ENCODE measurements at places on chromosomes 12 and 14.

GRCh38 chr12:5865397-5865796, 79.7 kb downstream of the ANO2 start:
- no peak for DNase-seq

GRCh38 chr12:45426294-45426693, 210.4 kb downstream of the ANO6 start:
- no peak for DNase-seq

GRCh38 chr14:84036840-84037239, 1493.1 kb upstream of the FLRT2 start:
- DNase-seq: no peak

DNA sequence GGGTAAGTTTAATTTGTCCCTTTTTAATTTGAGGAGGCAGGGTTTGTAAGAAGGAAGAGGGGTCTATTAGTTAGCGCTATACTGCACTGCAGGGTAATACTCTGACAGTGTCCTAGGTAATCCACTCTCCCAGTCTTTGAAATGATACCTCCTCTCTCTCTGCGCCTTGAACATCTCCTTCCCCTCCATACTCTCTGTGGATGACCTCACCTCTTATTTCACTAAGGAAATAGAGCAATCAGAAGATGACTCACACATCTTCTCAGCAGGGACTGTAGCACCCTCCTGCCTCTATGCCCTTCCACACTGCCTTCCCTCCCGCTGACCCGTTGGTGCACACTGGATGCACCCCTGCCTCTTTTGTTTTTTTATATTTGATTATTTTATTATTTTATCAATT, 94.2 kb downstream of the GRIP1 start:
- no peak for DNase-seq

- no peak for DNase-seq
These were observed 43.9 kb downstream of the LIMA1 start for GRCh38 chr12:50239355-50239891.

- DNase-seq: no peak
These were observed 30.8 kb upstream of the PPP2R5C start for GRCh38 chr14:101730626-101731186.

DNA sequence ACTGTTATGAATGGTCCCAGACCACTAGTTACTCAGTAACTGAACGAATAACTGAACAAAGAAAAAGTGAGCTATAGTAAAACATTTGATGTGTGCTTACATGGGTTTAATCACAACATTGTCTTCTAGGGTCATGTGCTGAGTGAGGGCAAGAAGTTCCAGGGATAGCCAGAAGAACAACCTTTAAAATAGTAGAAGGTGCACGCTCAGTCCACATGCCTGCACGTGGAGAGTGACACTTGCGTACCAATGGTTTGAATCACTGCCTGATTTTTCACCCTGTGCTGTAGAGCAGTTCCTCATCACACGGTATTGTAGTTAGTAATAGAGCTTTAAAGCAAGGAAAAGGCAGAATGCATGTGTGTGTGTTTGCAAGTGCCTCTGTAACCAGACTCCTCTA, 224.2 kb downstream of the EGLN3 start:
- DNase-seq: no peak

GRCh38 chr14:22469538-22470303, 119.3 kb downstream of the DAD1 start:
- DNase-seq: no peak

GRCh38 chr14:91143862-91144261, 30.0 kb downstream of the DGLUCY start:
- DNase-seq: no peak

Data from mesothelial cell of epicardium (in vitro differentiated cells).